GM12892 (cell line): ENCODE measurements at places on chromosomes 4 and X.

DNA sequence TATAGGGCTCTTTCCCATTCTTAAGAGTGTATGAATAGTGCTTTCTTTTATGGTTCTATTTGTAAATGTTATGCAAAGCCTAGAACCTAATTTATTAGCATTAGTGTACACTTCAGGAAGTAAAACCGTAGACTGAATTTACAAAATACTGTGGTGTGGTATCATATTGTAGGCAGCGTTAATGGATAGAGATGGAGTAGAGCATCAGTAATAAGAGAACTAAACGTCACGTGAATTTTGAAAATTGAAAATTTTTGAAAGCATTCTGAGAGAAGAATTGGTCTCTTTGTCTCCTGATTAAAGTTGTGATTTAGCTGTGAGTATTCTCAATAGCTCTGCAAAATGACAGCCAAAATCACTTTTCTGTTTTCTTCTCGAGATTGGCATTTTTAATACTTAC, 2.9 kb downstream of the STIM2 start:
- DNase-seq: no peak

GRCh38 chr4:53813998-53814397, 222.7 kb upstream of the LNX1 start:
- DNase-seq: no peak

DNA sequence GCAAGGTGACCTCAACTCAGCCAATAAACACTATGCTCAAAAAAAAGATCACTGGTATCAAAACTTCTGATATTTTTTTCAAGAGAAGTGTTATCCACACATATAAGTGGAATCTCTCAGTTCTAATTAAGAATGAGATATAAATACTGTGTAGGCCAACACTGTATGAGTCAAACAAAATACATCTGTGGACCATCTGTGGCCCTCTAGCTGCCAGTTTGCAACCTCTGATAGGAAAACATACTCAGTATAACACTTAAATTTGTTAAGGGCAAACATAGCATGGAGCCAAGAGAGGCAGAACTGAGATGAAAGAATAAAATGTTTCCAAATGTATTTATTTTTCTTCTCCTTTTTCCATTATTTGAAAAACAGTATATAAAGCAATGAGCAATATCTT, 377.3 kb downstream of the ARAP2 start:
- no peak for DNase-seq

DNA sequence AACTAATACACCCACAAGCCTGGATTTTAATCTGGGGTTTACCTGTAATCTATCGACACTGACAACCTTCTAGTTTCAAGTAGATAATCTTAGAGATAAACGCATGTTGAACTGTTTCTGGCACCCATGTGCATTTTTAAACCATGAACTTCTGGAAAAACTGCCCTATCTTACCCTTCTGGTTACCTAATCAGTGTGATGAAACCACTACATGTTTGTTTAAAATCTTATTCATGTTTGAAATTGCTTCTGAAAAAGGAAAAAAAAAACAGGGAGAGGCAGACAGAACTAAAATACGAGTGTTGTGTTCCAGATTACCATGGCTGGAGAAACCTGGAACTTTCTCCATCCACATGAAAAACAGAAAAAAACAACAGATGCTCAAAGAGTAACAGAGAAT, 139.3 kb downstream of the MID1IP1 start:
- no peak for DNase-seq

DNA sequence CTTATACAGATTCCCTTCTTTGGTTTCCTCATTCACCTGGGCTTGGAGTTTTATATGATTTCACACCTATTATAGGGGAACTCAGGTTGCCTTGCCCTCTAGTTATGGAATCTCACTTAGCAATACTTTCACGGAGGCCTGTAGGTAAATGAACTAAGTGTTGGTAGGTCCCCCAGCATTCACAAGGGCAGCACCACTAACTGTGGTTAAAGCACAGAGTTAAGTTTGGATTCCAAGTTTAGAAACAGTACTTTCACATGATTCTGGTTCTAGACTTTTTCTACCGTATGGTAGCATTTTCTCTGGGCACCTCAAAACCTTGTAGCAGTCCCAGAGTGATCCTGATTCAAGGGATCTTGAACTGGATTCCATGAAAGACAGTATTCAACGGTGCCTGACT, 46.4 kb downstream of the SH2D1A start:
- no peak for DNase-seq

DNA sequence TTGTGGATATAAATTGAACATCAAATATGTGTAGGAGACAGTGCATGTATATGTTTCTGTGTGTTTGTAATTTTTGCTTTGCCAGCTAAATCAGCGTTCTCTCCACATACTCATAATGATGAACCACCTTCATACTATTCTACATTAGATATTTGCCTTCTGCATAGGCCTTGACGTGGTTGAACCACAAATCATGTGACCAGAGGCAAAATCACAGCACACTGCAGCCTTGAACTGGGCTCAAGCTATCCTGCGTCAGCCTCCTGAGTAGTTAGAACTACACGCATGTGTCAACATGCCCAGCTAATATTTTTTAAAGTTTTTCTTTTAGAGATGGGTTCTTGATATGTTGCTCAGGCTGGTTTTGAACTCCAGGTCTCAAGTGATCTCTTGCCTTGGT, 9.5 kb downstream of the UBQLN2 start:
- no peak for DNase-seq

DNA sequence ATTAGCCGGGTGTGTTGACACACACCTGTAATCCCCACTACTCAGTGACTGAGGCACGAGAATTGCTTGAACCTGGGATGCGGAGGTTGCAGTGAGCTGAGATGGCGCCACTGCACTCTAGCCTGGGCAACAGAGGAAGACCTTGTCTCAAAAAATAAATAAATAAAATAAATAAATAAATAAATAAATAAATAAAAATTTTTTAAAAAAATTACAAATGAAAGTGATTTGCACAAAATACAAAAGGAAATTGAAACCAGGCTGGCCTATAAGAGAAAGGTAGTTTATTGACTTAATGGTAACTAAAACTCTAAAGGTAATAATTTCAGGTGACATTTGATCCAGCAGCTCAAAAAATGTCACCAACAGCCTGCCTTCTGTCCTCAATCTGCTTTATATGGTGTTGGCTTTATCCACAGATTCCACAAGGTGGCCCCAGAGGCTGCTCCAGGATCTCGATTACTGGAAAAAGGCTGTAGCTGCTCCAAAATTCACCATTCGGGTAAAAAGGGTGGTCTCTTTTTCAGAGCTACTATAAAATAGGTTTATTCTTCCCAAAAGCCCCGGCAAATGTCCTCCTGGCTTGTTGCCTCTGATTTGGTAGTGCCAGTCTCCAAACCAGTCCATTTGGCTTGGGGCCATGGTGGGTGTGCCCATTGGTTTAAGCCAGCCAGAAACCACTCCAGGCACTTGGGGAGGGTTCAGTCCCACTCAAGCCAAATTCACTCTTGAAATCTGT, 61.4 kb upstream of the TRIM2 start:
- DNase-seq: no peak

DNA sequence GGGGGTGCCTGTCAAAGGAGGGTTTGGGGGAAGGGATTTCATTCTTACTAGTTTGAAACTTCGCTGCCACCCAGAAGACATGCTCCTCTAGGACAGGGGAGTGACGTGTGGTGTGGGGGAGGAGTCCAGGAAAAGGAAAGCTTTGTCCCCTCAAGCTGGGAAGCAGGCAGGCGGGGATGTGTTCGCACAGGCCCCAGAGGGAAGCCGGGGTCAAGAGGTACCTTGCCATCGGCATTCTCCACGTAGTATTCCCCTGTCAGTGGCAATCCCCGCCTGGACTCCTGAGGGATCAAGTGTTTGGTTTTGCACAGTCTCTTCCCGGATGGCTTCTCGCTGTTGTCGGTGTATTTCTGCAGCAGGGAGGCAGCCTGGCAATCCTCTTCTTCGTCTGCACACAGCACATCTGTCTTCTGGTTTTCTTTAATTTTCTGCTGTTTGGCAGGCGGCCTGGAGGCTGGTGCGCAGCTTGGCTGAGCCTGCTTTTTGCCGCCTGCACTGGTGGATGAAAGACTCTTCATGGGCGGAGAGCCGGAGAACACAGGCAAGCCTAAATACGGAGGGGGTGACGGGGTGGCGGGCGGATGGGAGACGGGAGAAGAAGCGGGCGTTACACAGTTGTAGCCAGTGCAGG, 35.1 kb downstream of the BCOR start:
- no peak for DNase-seq

- DNase-seq: no peak
These were observed 538.7 kb upstream of the NR3C2 start for GRCh38 chr4:148980782-148981480.

DNA sequence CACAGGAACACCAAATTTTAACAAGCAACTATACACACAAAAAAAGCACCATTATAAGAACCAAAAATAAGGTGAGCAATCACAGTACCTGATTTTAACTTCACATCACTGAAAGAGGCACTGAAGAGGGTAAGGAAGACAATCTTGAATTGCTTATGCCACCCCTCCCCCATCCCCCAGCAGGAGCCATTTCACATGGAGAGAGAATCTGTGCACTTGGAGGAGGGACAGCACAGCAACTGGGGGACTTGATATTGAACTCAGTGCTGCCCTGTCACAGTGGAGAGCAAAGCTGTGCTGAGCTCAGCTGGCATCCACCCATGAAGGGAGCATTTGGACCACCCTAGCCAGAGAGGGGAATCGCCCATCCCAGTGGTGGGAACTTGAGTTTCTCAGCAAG, 56.0 kb downstream of the NUDT11 start:
- no peak for DNase-seq

DNA sequence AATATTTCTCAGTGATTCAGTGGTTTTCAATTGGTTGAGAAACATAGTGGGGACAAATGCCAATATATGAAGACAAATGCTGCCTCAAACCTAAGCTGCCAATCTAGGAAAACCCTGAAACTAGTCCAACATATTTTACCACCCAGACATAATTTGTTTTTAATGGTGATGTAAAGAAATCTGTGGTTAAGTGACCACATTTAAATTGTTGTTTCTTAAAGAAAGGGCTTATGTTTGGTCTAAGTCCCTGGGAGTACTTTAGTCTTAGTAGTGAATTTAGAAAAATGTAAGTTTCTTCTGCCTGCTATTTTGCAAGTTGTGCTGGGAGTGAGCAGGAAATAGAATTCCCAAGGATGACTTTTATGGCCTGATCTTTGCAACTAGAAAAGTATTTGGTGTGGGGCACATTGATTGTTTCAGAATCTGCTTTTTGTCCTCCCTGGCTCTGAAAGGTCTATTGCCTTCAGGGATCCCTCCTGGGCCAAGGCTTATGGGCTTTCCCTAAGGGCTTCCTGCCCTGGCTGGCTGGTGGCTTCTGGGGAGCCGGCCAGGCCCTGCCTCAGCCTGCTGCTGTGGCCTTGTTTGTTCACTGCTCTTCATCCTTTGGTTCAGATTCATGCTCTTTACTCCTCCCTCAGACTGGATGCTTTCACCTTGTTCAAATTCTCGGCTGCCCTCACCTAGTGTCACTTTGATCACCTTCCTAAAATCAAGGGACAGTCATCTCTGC, 169.8 kb upstream of the JADE1 start:
- no peak for DNase-seq

- no peak for DNase-seq
These were observed 143.5 kb upstream of the LNX1 start for GRCh38 chr4:53734584-53735353.

- DNase-seq: no peak
These were observed 155.4 kb downstream of the TBCK start for GRCh38 chr4:106160560-106160959.

DNA sequence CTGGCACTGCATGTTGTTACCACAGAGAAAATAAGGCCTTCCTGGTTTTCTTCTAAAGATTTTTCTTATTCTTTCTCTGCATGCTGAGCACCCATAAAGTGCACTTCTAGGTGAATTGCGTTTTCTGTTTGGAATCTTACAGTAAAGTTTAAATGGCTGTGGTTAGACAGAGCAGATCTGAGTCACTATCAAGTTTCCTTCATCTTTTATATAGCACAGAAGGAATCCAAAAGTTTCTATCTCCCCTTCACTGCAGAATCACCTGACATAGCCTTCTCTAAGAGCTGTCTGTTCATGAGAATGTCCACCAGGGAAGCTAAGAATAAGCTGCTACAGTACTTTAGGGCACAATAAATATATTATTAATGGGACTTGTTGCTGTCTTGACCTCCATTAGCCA, 455.5 kb upstream of the FAM241A start:
- DNase-seq: no peak

DNA sequence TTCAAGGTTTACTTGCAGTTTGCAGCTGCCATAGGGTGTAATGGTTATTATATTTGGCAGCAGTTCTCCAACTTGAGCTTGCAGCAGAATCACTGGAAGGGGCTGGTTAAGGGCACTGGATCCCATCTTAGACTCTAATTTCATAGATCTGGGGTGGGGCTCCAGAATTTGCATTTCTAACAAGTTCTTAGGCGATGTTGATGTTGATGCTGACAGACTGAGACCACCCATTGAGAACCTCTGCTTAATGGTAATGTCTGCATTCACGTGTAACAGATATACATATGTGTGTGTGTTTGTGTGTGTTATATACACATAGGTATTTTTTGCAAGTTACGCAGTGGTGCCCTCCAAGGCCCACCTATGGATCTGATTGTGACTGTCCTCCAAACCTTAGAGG, 13.8 kb downstream of the TENM3 start:
- no peak for DNase-seq

GRCh38 chr4:124044867-124045266, 648.3 kb downstream of the SPRY1 start:
- no peak for DNase-seq

DNA sequence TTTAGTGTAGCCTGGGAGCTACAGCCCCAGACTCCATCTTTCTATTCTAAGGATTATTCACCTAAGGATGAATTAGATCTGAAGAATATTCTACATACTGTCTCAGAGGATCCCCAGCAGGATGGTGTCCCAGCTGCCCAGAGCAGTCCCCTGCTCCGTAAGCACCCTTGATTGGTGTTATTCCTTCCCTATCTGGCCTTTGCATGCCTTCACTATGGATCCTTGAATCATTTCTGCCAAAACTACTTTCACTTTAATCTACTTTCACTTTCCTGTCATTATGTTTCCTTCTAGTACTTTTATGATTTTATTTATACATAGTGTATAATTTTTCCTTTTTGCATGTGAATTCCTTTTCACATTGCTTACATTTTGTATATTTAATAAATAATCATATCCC, 39.2 kb downstream of the ARHGAP24 start:
- DNase-seq: no peak

DNA sequence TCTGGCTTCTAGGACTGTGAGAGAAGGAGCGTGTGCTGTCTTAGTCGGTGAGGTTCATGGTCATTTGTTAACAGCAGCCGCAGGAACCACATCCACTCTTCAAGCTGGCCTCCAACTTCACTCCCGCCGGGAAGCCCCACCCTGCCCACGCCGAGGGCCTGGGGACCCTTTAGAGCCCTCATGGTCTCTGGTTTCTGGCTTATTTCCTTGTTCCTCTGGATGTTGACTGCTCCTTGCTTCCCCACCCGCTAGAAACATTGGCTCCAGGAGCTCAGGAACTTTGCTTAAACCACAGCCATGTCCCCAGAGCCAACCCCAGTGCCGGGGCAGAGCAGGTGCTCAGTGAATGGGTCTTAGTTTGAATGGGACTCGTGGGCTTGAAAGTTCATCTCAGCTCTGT, 40.8 kb downstream of the HTRA3 start:
- DNase-seq: no peak

DNA sequence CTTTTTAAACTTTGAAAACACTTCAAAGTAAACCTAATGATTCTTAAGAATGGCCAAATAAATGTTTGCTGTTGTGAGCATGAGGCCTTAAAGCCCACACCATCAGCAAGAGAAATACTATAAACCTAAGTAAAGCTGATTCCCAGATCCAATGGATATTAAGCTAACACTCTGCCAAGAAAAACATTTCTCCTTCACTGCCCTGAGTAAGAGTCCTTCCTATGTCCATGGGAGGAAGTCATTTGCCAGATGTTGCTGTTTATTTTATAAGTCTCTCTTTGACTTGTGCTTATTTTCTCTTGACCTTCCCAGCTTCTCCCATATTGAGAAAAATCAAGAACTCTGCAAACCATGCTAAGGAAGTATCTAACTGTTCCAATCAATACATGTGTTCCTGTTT, 154.3 kb upstream of the EDNRA start:
- no peak for DNase-seq
